NCI-H2171 treated with DMSO at 0.1 percent for 48 hours (cell line): ENCODE measurements at places on chromosomes 7 and 10.

DNA sequence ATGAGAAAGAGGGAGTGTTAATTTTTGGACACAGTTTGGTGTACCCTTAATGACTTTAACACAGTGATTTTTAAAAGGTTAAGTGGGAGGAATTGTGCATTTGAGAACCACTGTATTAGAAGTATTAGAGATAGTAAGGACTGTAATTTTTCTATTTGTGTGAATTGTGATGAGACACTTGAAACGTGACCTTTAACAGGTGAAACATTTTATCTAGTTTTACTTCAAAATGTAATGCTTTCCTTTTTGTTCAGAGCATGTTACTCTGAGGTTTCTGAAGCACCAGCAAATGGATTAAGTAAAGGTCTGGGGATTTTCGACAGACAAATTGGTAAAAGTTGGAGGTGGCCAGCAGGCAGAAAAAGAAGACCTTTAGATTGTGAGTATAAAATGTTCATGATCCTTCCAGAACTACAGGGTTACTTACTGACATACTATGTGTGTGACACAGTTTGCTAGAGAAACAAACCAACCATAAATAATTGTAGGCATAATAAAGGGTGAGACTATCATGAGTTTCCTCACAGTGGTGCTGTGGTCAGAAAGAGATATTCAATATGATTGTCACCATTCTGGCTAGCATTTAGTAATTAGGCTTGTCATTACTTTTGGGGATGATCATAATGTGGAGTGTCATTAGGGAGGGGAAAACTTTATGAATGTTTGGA, 26.1 kb downstream of the LCOR start:
- no peak for DNase-seq

DNA sequence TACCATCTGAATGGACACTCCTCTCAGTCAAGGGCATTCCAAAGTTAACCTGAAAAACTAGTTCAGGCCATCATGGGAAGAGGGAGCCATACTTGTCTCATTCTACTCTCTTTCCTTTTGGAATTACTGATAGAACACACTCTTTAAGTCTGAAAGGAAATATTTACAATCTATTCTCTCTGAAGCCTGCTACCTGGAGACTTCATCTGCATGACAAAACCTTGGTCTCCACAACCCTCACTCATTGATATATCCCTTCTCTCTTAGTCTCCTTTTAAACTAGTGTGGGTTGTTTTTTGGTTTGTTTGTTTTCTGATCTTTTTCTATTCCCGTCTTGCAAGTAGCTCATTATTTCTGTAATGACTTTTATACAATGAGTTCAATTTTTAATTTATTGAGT, 169.5 kb downstream of the C1GALT1 start:
- DNase-seq, result no peak

- DNase-seq, result peak; percentile 97
Measured at GRCh38 chr10:74418285-74418872, 267.4 kb downstream of the ADK start.

DNA sequence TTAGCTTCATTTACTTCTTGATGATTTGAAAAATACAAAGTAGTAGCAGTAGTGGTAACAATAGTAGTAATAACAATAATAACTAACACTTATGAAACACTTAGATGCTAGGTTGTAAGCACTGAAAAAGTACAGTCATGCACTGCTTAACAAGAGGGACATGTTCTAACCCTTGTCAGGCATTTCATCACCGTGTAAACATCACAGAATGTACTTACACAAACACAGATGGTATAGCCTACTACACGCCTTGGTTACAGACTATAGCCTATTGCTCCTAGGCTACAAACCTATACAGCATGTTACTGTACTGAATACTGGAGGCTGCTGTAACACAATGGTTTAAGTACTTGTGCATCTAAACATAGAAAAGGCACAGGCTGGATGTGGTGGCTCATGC, 60.6 kb downstream of the PUS7 start:
- no peak for DNase-seq

- no peak for DNase-seq
Measured at GRCh38 chr7:159138508-159138907, 6.2 kb downstream of the VIPR2 start.
